ENCODE measurements at places on chromosomes 12 and 14.

- peak; percentile 63 for DNase-seq
Measured at GRCh38 chr14:74531467-74531866, 37.9 kb downstream of the ISCA2 start.

DNA sequence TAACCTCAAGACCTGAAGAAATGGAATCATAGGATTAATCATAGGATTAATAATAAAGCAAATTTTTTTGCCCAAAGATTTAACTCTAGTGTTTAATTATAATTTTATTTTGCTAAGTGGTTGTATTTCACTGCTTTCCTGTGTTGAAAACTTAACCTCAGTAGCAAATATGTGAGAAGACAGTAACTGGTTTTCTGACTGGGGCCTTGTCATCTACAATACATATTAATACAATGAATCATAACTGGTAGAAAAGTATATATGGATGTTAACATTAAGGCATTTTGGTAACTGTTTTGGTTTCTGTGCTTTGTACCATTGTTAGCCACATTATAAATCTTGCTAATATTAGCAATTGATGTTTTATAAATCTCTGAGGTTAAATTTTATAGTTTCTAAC is 92.2 kb downstream of the ACSS3 start:
- no peak for DNase-seq

- DNase-seq, result no peak
Measured at GRCh38 chr12:22722081-22722480, 97.1 kb downstream of the ETNK1 start.

DNA sequence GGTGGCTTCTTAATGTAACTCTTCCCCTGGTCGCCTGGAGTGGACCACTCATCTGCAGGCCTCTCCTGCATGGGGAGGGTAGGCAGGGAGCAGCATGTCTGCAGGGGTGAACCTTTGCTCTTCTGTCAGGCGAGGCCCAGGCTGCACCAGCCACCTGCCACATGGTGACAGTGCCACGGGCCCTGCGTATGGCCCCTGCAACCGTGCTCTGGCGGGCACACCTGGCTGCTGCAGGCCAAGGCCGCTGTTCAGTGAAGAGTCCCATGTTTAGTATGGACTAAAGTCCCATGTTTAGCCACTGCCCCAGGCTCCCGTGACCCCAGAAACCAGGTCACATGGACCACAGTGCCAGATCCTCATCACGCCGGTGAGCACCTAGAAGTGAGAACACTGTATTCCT is 187.0 kb downstream of the ADGRD1 start:
- no peak for DNase-seq

- DNase-seq, result peak; percentile 11
Measured at GRCh38 chr14:50475460-50475859, 56.9 kb downstream of the MAP4K5 start.
